CD4-positive, alpha-beta T cell (primary cell): ENCODE measurements at places on chromosomes 6 and 20. TPM values are rescaled to one million over a fixed set of nuclear protein-coding genes. Genes with fewer than 3 reads are reported as not detected.

DNA sequence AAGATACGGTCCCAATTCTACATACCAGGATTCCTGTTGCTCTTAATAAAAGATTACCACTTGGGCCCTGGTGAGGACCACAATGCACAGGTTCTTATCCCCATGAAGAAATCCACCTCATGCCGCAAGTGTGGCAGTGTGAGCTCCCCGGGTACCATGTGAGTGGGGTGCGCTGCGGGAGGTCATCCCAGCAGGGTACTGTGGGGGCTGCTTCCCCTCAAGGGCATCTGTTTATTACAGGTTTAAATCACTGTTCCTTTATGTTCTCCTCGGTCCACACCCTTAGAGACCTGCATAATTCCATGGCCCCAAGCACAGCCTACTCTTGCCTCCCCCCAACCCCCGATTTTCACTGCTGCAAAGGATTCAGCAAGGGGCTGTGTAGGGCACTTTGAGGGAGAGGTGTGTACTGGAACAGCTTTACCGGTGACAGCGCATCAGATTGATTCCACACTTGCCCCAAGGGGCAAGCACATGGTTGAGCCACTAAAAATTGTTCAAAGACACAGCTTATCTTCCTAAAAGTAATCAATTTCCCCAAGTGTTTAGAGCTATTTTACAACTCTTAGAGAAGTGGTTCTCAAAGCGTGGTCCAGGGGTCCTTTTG lies 6.2 kb downstream of the DIDO1 start:
- no peak for DNase-seq

DNA sequence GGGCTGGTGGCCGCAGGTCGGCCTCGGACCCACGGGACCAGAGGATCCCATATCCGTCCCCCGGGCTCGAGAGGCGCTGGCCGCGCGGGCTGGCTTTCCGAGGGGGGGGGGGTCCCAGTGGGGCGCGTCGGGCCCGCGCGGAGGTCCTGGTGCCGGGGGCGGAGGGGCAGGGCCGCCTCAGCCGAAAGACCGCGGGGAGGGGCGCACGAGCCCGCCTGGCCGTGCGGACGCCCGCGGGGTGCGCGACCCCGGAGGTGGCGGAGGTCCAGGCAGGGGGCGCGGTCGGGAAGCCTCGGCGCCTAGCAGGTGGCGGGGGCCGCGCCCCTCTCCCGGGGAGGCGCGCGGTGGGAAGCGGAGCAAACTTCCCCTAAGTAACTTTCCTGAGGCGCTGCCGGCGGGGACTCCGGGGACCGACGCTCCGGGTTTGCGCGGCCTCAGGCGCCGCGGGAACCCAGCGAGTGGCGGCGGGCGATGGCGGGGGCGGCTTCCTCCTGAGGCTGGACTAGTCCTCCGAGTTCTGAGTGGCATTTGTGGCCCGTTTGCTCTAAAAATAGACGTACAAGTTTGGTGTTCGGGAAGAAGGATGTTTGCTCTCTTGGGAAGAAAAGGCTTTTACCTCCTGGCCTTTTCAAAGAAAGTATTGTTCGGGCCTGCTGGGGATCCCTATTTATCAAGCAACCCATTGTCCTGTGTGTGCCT lies 26.5 kb upstream of the BTBD3 start:
- DNase-seq, result peak; percentile 4

HLA-DRA gene
- 51.0 TPM for total RNA-seq

GRCh38 chr6:20340068-20340848 lies 61.4 kb upstream of the E2F3 start:
- no peak for DNase-seq

- DNase-seq, result no peak
Measured at GRCh38 chr6:151494936-151495320, 1.1 kb downstream of the CCDC170 start.

DNA sequence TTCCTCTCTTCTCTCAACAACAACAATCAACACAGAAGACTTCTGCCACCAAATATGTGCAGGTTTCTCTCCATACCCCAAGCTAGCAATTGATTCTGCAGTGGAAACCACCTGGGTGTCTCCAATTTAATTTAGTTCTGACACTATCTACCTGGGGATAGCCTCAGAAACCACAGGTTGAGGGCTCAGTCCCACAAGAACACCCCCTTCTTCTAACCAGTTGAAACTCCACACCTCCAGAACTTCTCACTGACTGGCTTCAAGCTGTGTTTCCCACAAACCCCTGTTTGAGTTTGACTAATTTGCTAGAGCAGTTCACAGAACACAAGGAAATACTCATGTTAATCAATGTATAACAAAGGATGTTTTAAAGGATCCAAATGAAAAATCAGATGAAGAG lies 52.5 kb upstream of the SPTLC3 start:
- no peak for DNase-seq

GRCh38 chr20:44480097-44480496 lies 4.4 kb downstream of the TTPAL start:
- DNase-seq, result no peak

DNA sequence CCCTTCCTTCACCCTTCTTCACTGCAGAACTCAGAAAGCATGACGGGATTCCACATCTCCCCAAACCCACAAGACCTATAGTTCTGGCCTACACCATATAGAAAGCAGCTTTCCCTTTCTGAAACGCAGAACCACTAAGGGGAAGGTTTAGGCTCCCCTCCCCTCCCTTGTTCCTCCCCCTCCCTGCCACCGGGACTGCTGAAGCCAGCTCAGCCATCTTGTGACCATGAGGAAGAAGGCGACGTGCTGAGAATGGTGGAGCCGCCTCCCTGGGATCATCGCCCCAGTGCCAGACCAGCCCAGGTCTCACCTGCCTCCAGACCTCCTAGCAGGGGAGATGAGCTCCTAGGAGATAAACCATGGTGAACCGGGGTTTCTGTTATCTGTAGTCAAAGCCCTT lies 19.6 kb downstream of the SERPINB6 start:
- DNase-seq, result no peak

DNA sequence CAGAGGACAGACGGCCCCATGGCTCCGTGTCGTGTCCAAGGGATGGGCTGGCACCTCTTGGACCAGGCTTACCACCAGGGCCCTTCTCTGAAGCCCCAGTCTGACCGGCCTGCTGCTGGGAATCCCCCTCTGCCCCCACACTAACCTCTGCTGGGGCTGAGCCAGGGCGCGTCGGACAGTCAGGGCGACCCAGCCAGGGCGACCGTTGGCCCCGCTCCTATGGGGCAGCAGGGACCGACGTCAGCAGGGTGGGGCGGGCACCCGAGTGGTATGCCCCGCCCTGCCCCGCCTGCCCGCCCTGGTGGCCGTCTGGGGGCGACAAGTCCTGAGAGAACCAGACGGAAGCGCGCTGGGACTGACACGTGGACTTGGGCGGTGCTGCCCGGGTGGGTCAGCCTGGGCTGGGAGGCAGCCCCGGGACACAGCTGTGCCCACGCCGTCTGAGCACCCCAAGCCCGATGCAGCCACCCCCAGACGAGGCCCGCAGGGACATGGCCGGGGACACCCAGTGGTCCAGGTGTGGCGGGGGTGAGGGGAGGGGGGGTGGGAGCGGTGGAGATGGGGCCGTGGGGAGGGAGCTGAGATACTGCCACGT lies at the start of gene SLC17A9:
Gene SLC17A9 (plus strand): TSS at position 337 of the 595 bp plus-strand sequence. CDS start 122 bp downstream, at position 459.
- DNase-seq, result peak; percentile 22

DNA sequence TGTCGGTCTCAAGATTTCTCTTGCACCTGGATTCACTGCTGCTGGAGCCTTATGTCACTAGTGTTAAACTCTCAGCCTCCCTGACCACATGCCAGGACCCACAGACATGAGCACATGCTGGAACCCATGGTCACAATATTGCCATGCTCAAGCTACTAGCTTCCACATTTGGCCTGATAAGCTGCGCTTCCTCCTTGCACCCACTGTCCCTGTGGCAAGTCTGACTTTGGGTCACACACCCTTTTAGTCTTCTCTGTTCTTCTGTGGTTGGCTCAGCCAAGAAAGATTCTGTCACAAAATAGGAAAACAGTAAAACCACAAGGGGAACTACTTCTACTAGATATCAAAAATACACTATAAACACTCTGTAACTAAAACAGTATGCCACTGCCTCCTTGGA lies 68.9 kb upstream of the HDAC2 start:
- DNase-seq, result no peak

DNA sequence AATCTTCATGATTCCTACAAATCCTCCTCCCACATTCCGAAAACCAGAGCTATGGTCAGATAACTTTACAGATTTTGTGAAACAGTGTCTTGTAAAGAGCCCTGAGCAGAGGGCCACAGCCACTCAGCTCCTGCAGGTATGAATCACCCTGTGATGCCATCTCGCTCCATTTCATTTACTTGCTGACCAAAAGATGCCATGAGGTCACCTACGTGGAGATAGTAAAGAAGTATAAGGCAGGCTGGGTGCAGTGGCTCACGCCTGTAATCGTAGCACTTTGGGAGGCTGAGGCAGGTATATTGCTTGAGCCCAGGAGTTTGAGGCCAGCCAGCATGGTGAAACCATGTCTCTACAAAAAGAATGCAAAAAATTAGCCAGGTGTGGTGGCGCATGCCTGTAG lies 30.9 kb downstream of the STK4 start:
- DNase-seq, result no peak

HDGFL1 gene
- not detected for total RNA-seq

DNA sequence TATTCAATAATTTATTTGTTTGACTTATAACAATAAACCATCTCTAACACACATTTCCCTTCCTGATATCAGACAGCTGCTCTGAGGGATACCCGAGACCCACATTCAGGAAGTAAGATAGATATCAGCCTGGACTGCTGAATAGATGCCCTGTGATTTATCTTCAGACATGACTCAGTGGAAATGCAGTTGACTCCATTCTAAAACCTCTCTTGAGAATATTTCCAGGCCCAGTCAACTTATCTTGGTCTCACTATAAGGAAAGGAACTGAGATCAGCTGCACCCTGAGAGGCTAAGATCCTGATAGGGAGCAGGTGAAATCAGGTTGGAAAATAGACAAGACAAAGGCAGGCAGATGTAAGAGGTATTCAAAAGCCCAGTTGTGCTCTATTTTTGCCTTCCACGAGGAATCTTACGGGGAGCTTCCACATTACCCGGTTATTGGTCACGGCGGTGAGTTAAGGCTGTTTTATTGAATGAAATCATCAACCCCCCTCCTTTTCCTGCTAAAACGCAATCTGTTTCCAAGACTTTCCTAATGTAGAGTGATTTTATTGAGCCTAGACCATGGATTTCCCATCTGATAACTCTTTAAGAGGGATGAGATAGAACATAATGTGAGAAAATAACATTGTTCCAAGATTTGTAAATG lies 25.5 kb downstream of the C6orf15 start:
- DNase-seq, result no peak

GTSF1L gene
- total RNA-seq, result not detected

DNA sequence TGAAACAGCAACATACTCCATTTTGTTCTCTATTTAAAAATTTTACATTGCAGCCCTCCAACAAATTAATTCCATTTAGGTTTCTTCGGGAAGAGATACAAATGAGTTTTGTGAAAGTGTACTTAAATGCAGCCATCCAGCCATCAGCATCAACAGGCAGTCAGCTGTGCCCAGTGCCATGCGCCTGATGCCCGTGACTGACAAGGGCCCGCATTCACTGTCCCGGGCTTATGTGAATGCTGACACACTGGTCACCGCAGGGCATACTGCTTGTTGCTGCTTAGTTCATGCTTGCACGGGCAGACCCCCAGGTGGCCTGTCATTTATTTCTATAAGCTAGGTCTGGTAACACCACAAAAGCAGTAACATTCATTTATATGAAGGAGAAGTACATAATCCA lies 224.9 kb upstream of the QKI start:
- DNase-seq, result no peak

DNA sequence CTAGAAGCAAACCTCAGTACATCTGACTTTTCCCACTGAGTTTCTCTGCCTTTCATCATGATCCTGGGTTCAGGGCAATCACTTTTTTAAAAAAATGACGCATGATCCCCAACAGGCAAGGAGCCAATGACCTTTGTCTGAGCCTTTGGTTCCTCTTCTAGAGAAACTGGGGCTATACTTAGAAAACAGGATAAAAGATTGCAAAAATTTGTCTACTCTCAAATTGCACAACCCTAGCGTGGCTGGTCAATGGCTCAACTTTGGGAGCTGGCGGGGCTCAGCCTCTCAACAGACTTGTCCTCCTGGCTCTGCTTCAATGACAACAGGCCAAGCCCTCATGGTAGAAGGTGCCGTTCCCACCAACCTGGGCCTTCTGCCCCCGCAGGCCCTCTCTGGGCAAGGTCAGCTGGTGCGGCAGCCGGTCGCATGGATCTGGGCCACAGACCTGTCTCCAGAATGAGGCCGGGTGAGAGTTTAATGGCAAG lies 48.7 kb downstream of the PDYN start:
- no peak for DNase-seq

AKAP7 gene
- total RNA-seq, result 9.1 TPM

DNA sequence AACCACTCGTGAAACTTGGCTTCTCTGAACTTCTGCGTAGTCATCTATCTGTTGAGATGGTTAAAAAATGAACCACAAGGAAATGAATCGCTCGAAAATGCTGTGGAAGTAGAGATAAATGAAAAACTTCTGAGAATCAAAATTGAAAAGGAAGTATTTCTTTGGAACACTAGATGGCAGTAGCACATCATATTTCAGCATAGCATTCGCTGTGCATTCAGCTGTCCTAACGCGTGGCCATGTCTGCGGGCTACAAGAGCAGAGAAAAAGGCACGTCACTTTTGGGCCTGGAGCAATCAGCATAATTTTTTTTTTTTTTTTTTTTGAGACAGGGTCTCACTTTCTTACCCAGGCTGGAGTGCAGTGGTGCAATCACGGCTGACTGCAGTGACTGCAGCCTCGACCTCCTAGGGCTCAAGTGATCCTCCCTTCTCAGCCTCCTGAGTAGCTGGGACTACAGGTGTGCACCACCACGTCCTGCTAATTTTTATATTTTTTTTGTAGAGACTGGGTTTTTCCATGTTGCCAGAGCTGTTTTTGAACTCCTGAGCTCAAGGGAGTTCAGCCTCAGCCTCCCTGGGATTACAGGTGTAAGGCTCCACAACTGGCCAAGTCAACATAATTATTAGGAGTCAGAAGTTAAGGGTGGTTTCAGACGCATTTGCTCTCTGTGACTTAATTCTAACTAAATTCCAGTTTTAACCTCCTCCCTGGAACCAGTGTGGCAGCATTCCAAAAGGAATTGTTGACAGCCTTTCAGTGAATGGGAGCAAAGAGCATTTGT lies 8.8 kb upstream of the PERP start:
- DNase-seq, result peak; percentile 17

DNA sequence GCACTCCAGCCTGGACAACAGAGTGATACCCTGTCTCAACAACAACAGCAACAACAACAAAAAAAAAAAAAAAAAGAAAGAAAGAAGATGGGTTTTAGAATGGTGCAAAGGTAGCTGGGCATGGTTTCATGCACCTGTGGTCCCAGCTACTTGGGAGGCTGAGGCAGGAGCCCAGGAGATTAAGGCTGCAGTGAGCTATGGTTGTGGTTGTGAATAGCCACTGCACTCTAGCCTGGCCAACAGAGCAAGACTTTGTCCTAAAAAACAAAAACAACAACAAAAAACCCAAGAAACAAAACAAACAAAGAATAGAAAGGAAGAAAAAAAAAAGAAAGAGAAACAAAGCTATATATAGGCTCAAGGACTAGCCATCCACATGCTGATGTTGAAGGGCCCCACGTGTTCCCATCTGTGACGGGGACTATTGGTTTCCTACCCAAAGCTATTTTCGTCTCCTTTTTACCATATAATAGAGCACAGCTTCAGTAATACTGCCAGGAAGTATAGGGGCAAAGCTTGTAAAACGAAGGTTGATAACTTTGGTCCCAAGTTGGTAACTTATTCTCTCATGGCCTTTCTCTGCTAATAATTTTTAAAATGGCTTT lies 7.9 kb upstream of the EEF1E1 start:
- DNase-seq, result no peak

- DNase-seq, result no peak
Measured at GRCh38 chr20:8505476-8506200, 373.6 kb downstream of the PLCB1 start.

SLC35D3 gene
- total RNA-seq, result not detected
